ENCODE measurements at places on chromosomes 2 and 18. TPM values are rescaled to one million over a fixed set of nuclear protein-coding genes. Genes with fewer than 3 reads are reported as not detected.

SLC14A1 gene
- total RNA-seq = 10.5 TPM

DNA sequence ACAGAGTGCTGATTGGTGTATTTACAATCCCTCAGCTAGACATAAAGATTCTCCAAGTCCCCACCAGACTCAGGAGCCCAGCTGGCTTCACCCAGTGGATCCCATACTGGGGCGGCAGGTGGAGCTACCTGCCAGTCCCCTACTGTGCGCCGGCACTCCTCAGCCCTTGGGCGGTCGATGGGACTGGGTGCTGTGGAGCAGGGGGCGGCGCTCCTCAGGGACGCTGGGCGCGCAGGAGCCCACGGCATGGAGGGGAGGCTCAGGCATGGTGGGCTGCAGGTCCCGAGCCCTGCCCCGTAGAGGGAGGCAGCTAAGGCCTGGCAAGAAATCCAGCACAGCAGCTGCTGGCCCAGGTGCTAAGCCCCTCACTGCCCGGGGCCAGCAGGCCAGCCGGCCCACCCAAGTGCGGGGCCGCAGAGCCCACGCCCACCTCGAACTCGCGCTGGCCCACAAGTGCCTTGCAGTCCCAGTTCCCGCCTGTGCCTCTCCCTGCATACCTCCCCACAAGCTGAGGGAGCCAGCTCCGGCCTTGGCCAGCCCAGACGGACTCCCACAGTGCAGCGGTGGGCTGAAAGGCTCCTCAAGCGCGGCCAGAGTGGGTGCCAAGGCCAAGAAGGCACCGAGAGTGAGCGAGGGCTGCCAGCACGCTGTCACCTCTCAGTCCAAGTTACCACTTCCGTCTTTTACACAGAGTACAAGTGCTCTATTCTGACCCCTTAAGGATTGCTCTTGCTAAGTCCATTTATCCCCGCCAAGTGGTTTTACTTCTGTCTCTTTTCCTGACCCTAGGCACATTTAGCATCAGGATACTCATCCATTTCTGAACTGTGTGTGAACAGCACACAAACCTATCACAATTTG, 1.7 kb upstream of the RPE start:
- DNase-seq = no peak

IL1RL2 gene
- 1.3 TPM for total RNA-seq

CCDC74A gene
- 15.1 TPM for total RNA-seq

DNA sequence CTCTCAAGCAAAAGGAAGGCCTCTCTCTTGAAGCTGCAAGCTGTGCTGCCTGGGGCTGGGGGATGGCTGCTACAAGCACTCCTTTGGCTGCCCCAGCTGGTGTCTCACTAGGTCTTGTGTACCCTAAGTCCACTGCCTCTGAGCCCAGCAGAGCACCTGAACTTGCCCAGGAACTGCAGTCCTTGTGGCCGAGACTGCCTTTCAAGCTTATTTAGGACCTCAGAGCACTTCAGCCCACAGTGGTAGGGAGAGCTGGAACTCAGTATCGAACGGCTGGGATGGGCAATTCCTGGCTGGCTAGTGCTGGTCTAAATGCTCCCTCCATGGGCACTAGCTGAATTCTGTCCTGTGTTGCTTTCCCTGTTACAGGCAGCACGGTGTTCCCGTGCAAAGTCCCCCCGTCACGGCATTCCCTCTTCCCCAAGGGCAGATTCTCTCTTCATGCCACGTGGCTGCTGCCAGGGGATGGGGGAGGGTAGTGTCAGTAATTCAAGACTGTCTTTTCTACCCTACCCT, 25.9 kb downstream of the STPG4 start:
- DNase-seq = no peak

DNA sequence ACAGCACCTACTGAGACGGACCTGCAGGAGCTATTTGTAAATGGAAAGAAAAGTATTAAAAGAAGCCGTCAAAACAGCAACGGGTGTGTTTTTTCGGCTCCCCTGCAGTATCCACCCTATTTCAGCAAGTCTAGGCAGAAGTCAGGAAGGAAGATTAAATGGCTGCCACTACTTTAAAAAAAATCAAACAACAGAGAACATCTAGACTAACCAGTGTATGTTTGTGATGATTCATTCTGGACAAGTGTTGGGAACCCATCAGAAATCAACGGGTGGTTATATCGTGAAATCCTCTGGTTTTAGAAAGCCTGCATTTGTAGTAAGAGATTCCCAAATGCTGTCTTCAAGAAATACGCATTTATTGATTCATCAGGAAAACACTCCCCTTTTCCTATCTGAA, 9.0 kb downstream of the PMAIP1 start:
- DNase-seq = no peak

SLC5A7 gene
- 2.1 TPM for total RNA-seq

- DNase-seq = no peak
These were observed 94.1 kb downstream of the SH3YL1 start for GRCh38 chr2:169741-170140.

All from lung (tissue), 17 donors.